Kidney glomerular epithelial cell (primary cell): ENCODE measurements at places on chromosomes 4 and X.

GRCh38 chr4:21710179-21710835, 238.3 kb downstream of the KCNIP4 start:
- no peak for DNase-seq

DNA sequence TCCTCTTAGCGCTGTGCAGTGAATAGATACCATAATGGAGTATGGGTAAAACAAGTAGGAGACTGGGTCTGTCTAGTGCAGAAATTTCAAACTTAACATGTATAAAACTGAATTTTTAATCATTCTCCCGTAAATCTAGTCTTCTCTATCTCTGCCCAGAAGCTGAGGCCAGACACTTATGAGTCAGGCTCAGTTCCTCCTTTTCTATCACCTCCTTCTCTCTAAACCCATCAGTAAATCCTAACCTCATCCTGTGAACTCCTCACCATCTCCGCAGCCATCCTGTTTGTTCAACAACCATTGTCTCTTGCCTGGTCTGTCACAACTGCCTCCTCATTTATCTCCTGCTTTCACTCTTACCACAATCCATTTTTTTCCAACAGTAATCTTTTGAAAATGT, 19.8 kb upstream of the SGMS2 start:
- no peak for DNase-seq

DNA sequence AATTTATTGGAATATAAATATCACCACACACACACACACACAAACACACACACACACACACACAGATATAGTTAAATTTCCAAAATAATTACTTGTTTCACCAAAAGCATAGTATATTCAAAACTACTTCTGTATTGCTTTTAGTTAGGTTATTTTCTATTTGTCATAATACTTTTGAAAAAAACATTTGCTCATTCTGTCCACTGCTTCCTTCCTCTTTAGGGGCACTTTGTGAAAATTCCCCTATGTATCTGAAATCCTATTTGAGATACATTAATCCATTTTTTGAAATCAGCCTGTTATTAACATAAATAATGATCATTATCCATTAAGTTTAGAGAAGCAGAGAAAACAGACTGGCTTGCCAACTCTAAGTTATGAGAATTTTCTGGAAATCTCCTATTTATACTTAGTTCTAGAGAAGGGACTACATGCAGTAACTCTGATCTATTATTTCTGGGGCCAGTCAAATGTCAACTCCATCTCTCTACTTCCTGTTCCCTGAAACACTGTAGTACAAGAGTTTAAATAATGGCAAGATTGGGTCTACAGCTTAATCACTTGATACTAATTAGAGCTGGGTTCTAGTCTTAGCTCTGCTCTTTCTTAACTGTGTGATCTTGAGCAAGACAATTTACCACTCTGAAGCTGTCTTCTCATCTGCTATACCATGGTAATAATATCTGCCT, 54.4 kb upstream of the GPR174 start:
- no peak for DNase-seq

- no peak for DNase-seq
Observed at GRCh38 chrX:39969819-39970504, 127.8 kb downstream of the BCOR start.

- no peak for DNase-seq
Observed at GRCh38 chr4:7212101-7212674, 19.9 kb downstream of the SORCS2 start.
